Amygdala (tissue), 56 donors: ENCODE measurements at places on chromosomes 12 and 14.

- DNase-seq, result no peak
Measured at GRCh38 chr14:71555654-71556559, 376.3 kb upstream of the RGS6 start.

GRCh38 chr12:106863189-106863588, 88.7 kb downstream of the RIC8B start:
- DNase-seq, result no peak

DNA sequence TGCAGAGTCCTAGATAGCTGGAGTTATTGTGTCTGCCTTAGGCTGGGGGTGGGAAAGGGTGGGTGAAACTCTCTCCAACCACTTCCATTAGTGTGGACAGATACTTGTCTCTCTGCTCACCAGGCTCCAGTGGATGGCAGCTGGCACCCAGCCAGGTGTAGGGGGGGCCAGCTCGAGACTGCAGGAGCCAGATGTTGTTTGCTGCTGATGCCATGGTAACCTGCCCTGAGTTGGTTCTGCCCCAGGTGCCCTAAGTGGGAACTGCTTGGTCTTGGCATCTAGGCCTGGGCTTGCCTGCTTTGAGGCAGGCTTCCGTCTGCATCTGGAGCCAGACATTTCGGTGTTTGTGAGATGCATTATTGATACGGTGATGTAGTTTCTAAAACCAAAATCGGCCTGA, 82.2 kb downstream of the ADCK1 start:
- no peak for DNase-seq

DNA sequence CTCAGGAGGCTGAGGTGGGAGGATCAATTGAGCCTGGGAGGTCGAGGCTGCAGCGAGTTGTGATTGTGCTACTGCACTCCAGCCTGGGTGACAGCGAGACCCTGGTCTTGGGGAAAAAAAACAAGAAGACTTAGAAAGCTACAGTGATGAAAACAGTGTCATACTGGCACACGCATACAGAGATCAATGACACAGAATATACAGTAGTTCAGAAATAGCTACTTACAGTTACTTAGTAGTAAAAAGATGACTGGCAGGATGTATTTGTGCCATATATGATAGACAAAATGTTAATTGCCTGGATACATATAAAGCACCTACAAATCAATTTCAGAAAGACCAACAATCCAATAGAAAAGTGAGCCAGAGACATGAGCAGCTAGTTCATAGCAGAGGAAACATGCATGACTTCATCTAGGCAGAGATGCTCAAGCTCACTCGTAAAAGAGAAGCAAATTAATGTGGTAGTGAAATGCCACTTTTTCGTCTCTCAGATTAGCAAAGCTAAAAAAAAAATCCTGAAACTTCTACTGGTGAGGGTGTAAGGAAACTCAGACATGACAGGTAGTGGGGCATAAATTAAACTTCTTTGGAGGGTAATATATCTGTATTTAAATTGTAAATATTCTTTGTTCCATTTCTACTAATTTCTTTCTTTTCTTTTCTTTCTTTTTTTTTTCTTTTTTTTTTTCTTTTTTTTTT, 2.5 kb upstream of the ALDH2 start:
- DNase-seq, result no peak

DNA sequence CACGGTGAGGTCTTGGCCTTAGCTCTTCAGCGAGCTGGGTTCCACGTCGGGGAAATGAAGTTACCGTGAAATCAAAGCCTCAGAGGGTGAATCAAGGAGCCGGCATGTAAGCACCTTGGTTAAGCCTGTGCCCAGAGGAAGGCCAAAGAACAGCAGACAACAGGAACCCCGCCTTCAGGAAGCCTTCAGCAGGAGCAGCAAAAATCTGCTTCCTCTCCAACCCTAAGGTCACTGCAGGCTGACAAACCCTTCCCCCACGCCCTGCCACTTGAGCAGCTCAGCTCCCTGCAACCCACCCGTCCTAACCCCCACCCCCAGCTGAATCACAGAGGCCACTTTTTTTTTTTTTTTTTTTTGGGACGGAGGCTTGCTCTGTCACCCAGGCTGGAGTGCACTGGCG, 72.9 kb upstream of the LTA4H start:
- no peak for DNase-seq

GRCh38 chr12:57890191-57891115, 43.9 kb upstream of the CTDSP2 start:
- DNase-seq, result no peak

DNA sequence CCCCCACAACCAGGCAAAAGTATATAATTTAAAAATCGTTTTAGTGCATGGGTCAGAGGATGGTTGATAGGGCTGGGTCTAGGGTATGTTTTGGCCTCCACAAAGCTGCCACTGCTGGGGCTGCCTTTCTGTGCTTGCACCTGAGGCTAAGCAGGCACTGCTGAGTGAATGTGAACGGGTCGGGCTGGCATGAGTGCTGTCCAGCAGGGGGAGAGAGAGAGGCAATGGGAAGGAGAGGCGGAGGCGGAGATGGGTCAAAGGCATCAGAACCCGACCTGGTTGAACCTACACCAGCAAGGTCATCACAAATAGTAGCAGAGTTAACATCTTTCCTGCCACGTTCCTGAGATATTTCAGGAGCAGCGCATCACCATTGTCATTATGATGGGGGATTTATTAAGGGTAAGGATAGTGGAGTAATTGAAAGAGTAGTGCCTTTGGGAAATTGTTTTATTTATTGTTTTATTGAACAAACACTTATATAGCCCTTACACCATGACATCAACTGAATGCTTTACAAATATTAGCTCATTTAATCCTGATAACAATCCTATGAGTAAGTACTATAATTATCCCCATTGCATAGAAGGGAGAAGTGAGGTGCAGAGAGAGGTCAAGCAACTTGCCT, 5.8 kb upstream of the NRXN3 start:
- no peak for DNase-seq

DNA sequence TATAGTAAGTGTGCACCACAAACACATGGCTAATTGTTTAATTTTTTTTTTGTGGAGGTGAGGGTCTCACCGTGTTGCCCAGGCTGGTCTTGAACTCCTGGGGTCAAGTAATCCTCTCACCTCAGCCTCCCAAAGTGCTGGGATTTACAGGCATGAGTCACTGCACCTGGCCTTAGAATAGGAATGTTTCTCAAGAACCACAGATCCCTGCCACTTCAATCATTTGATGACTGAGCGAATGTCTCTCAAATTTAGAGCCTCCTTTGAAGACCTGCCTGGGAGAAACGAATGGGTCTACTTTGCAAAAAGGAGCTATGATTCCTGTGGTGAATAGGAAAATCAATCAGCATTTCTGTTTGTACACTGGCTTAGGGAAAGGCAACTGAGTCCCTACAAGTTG, 33.5 kb upstream of the CHST11 start:
- no peak for DNase-seq

GRCh38 chr12:110307372-110307771, 26.3 kb downstream of the ATP2A2 start:
- DNase-seq, result no peak
